Occipital lobe (tissue), 3 donors: ENCODE measurements at places on chromosomes 6 and 20. TPM values are rescaled to one million over a fixed set of nuclear protein-coding genes. Genes with fewer than 3 reads are reported as not detected.

The IBTK gene
- total RNA-seq: 105 TPM

The MACROD2 gene
- 60.4 TPM for total RNA-seq

- no peak for DNase-seq
These were observed 168.6 kb downstream of the NFATC2 start for GRCh38 chr20:51373713-51374455.

GRCh38 chr6:13360671-13361540 lies 32.6 kb upstream of the TBC1D7 start:
- no peak for DNase-seq

DNA sequence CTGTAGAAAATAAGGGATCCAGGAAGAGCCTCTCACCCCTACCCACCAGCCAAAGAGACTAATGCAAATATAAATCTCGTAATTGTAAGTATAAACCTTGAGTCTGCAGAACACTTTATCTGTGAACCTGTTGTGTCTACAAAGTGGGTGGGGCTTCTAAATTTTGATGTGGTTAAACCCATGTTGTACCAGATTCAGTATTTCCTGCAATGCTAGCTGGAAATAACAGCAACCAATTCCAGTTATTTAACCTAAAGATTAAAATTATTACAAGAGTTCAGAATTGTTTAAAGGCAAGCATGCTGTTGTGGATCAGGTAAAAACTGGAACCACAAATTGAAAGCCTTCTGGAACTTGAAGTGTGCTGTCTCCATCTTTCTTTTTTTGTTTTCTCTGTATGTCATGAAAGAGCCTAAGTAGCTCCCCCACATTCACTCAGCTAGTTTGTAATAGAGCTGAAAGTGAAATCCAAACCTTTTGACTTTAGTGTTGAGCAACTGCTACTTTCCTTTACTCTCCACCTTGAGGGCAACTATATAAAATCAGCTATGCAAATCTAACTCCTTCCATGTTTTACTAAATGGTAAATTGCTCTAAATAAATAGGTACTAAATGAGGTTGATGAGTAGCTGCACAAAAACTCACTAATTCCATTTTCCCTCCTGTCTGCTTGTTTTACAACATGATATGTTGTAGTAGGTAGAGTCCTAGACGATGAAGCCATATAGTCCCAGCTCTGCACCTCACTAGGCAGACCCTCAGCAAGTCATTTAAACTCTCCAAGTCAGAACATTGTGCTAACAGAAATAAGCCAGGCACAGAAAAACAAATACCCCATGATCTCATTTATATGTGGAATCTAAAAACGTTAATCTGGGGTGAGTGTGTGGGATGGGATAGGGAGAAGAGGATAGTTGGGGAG lies 17.9 kb upstream of the THEMIS start:
- DNase-seq: no peak

- DNase-seq: no peak
These were observed 27.0 kb downstream of the IPCEF1 start for GRCh38 chr6:154329350-154330170.

DNA sequence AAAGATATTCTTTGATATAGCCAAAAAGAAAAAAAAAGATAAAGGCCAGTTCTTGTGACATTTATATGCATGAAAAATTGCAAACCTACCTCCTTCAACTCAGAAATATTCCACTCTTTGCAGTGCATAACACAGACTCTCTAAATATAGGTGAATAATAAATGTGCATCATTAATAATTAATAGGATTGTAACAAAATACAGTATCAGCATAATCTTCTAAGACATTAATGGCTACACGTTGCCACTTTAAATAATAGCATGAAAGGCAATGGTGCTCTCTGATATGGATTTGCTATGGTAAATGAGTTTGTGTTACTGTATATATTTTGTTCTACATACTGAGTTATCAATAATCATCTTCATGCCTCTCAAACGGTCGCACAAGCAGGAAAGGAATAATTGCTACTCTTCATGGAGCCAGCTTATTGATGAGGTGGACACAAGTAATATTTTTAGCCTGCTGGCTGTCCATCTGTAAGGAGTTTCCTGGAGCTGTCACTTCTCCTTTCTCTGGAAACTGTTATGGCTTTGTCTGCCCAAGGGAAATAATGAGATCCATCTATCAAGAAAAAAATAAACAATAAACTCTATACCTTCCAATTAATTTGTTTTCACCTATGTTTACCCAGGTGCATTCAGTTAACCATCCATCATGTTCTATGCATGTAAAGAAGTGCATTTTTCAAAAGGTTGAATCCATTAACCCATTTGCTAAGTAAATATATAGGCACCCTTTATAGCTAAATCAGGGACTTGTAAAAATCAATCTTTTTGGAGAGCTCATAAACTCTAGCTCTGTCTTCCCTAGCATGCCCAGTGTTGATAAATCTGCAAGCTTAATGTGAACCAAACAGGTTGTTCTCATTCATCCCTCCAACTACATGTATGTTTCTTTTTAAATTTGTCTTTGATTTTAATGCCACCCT lies 253.0 kb downstream of the NKAIN2 start:
- no peak for DNase-seq

- DNase-seq: no peak
These were observed 402.9 kb upstream of the RUNX2 start for GRCh38 chr6:44925100-44925739.

- no peak for DNase-seq
These were observed 11.0 kb upstream of the CFAP206 start for GRCh38 chr6:87396595-87397392.

DNA sequence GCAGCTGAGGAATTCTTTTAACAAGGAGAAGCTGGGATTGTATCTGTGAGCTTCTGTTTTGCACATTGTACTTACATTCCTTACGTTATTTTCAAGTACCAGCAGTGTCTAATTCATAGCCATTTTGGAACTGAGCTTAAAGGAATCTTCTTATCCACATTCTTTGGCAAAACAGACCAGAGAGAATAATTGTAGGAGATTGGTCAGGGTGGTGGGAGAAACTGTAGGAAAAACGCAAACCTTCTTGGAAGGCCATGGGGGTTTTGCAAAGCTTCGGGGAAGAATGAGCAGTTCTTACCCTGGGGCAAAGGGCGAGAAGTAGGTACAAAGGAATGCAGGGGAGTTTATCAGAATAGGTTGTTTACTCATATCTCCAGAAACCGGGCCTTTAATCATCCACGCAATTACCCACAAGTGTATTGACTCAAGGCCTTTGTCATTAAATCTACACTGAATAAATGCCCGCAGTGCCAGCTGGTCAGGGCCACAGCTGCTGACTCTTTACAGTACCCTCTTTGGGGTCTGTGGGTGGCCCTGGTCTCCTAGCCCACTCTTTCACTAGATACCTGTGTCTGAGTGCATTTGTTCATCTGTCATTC lies 39.6 kb upstream of the SPTLC3 start:
- no peak for DNase-seq
